T47D (cell line): ENCODE measurements at places on chromosomes 1 and 21.

DNA sequence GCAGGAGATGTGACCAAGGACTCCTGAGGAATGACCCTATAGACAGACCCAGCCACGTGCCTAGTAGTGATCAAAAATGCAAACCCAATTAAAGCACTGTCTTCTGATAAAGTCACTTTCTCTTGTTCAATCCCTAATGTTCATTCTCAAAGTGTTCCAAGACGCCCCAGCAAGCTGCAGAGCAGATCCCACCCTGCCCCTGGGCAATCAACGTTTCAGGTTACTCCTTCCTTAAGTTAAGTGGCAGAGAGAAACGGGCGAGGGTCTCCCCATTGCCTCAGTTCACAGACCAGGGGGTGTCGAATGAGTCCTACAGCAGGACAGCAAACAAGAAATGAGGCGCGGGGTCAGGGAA, 699 bp upstream of the RGS2 start:
- DNase-seq, result no peak

- DNase-seq, result no peak
These were observed 83.0 kb downstream of the KCNJ6 start for GRCh38 chr21:37833301-37833700.

- no peak for DNase-seq
These were observed 19.8 kb downstream of the DBT start for GRCh38 chr1:100229681-100230443.

GRCh38 chr1:119114786-119115185, 25.7 kb downstream of the WARS2 start:
- DNase-seq, result no peak

DNA sequence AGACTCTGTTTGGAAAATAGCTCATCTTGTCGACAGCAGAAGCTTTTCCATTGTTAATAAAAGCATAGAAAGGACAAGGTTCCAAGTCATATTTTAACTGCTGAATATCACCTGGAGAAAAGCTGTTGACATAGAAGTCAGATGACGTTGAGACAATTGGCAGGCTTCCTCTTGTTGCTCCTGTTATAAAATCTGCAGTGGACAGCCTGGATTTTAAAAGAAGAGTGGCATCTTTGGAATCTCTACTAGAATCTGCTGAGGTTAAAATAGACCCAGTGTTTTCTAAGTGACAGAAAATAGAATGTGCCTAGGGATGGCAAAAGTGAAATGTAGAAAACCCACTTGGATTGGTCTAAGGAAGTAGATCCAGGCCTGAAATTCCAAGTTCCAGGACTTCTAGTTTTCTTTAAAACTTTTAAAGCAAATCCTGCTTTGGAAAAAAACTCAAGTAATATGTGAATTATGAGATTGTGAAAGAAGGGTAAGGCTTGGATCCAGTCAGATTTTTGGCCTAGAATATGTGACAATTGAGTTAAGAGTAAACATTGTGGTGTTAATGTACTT, 53.6 kb upstream of the NEXN start:
- DNase-seq, result peak; percentile 42

GRCh38 chr21:17391811-17392340, 121.0 kb upstream of the CXADR start:
- DNase-seq, result no peak

DNA sequence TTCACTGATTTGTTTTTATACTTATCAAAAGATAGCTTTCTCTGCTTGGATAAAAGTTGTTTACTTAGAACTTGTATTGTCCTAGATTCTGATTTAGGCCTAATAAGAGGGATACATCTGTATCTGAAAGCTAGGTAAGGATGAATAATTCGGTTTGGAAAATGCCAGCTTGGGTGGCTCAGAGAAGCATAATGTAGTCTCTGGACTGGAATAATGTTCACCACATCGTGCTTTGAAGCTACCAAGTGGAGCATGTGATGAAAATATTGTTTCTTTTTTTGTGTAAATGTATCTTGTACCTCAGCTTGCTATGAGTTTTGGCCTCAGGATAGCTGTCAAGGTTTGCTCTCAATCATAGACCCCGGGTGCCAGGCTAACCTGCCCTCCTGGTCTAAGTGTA, 49.2 kb downstream of the VPS13D start:
- DNase-seq, result no peak

GRCh38 chr1:177132141-177132540, 32.4 kb downstream of the ASTN1 start:
- no peak for DNase-seq

- no peak for DNase-seq
These were observed 19.9 kb downstream of the RPL5 start for GRCh38 chr1:92851729-92852128.

- DNase-seq, result no peak
These were observed 31.4 kb downstream of the DDR2 start for GRCh38 chr1:162663589-162664106.

DNA sequence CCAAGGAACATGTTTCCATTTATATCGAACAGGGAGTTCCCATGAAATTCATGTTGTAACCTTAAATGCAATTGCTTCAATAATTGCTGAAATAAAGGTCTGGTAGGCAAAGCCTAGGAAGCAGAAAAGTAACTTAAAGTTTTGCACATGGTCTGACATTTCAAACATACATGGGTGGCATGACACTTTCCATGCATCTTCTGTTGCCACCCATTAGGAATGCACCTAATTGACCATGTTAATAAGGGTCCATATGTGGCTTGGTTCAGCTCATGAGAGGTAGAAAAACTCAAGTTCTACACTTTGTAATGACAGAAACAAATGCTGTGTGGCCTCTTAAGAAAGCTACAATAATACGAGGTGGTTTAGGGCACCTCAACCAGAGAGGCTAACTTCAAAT, 72.0 kb upstream of the GORAB start:
- no peak for DNase-seq

GRCh38 chr1:93827128-93827527, 51.9 kb downstream of the DNTTIP2 start:
- no peak for DNase-seq

GRCh38 chr1:182207300-182207699, 145.8 kb upstream of the ZNF648 start:
- DNase-seq, result no peak

GRCh38 chr1:168835791-168836190, 106.8 kb upstream of the DPT start:
- no peak for DNase-seq

DNA sequence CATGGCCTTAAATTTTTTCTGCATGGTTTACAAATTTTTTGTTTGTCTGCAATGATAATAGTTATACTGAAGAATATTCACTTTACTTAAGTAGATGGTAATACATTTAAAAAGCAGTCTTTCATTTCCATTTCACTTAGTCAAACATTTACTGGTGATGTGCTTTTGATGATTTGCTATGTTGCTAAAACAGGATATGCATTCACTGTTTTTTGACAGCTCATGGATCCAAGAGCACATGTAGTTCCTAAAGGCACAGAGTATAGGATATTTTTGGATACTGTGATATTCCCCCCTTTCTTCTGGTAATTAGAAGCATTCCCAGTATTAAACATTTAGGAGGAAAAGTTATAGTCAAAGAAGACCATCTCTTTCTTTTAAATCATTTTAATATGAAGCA, 45.9 kb downstream of the RAP1A start:
- no peak for DNase-seq

DNA sequence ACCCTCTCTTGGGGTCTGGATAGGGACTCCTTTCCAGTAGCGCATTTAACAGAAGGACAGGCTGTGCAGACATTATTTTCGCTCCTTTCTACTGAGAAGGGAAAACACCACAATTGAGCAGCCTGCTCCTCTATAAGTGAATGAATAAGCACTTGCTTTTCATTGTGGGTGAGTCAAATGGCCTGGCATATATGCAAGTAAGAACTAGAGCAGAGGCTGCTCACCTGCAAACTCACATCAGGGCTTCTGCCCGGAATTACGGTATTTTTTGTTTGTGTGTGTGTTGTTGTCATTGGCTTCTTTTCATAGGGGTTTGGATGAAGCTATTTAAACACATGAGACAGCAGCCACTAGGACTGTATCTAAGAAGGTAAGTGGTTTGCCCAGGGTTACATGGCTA, 200.1 kb upstream of the CAMK1G start:
- DNase-seq, result no peak

DNA sequence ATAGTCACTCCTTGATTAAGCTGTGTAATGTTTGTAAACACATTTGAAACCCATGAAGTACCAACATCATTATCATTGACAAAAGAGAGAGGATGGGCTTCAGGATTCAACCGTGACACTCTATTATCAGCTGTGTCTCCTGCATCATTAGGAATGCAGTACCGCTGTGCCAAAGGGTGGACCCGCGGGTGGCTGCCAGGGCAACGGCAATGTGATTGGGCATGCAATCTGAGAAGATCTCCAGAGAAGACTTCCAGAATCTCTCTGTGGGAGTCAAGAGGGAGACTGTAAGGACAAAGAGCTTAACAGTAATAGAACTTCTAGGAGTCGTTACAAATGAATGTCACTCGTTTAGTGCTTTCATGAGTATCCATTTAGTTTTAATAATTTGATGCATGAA, 97.9 kb downstream of the USH2A start:
- no peak for DNase-seq

- no peak for DNase-seq
These were observed 149.3 kb downstream of the AK5 start for GRCh38 chr1:77430966-77431690.

DNA sequence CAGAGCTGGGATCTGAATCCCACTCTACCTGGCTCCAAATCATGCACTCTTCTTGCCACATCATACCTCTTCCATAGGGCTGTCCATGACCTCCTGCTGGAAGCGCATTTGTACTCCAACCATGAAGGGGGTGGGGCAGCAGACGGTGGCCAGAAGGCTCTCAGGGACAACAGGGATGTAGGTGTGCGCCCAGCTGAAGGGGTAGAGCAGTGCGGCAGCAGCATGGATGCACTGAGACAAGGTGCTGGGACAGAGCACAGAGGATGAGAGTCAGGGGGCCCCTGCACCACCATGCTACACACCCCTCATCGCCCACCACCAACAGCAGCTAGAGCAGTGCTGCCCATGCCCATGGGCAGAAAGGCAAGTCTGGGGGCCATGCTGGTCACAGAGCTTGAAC, 8.4 kb downstream of the DENND2D start:
- DNase-seq, result no peak

DNA sequence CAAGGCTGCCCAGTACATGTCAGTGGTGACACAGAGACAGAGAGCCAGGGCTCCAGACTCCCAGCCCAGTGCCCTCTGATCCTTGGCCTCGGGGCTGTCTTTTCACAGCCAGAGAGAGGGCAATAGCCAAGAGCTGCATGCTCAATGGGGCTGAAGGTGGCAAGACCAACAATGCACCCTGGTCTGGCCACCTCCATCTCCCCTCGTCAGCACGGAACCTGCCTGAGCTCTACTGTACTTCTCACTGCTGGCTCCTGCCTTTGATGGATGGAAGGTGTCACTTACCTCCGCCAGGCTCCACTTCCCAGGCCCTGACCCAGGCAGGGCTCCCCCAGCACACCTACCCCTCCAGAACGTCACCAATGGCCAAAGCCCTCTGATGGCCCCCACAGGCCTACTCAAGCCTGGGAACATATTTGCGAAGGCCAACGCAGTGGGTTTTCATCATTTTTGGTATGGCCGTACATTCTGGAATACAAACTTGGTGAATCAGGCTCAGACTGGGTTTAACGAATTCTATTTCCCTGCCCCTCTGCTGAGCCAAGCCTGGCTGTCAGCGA, 88.1 kb downstream of the DMRTB1 start:
- no peak for DNase-seq

GRCh38 chr1:238690415-238690814, 696.0 kb upstream of the CHRM3 start:
- DNase-seq, result no peak

- DNase-seq, result no peak
These were observed 45.9 kb upstream of the DIP2A start for GRCh38 chr21:46412521-46413364.

GRCh38 chr1:167720965-167721616, 691 bp upstream of the MPZL1 start:
- peak; percentile 71 for DNase-seq

- DNase-seq, result no peak
These were observed 3.7 kb downstream of the SCMH1 start for GRCh38 chr1:41238311-41238988.

- no peak for DNase-seq
These were observed 382.3 kb downstream of the PRDM2 start for GRCh38 chr1:14082331-14082730.

GRCh38 chr1:246304484-246305259, 202.4 kb downstream of the SMYD3 start:
- DNase-seq, result no peak

DNA sequence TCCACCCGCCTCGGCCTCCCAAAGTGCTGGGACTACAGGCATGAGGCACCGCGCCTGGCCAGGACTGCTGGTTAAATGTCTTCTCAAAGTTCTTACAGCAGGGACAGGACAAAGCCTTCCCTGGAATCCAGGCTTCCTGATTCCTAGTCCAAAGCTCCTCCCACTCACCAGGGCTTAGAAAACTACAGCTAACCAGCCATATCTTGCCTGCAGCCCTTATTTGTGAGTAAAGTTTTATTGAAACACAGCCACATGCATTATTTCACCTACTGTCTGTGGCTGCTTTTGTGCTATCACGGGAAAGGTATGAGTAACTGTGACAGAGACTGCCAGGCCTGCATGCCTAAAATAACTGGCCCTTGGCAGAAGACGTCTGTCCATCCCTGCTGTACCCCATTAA, 24.4 kb downstream of the TMCO4 start:
- DNase-seq, result no peak

GRCh38 chr1:45926330-45926729, 122.9 kb downstream of the MAST2 start:
- DNase-seq, result no peak
